ENCODE measurements at places on chromosomes 12 and 14.

GRCh38 chr12:29223956-29224543 is 75.0 kb downstream of the FAR2 start:
- H3K27me3 ChIP-seq, result no peaks in the 10 kb centered on the region
- H3K27ac ChIP-seq, result no peak overlapping the region
- H3K36me3 ChIP-seq, result no peaks in the 10 kb centered on the region
- H3K4me3 ChIP-seq, result no peak overlapping the region
- no peaks in the 10 kb centered on the region for H3K4me1 ChIP-seq
- no peak for DNase-seq

DNA sequence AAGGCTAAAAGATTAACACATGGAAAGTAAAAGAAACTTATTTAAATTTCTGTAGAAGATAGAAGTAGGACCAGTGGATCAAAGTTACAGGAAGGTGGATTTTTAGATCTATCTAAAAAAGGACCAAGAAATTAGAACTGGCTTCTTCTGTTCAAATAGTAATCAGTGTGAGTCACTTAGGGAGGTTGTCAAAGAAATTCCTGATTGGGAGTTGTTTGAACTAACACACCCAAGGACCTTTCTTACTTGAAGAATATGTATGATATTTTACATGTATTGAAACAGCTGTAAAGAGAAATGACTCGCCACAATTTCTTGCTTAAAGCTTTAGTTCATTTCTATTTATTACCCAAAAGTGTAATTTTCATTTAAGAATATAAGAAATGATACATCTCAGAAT is 256.9 kb downstream of the RAD51B start:
- H3K4me1 ChIP-seq, result peaks cover 1% of the 10 kb centered on the region
- H3K27ac ChIP-seq, result no peak overlapping the region
- H3K36me3 ChIP-seq, result no peaks in the 10 kb centered on the region
- no peak for DNase-seq
- no peaks in the 10 kb centered on the region for H3K27me3 ChIP-seq

GRCh38 chr12:132669166-132669879 is 17.8 kb downstream of the POLE start:
- H3K27ac ChIP-seq, result no peak overlapping the region
- H3K4me1 ChIP-seq, result no peaks in the 10 kb centered on the region
- H3K36me3 ChIP-seq, result no peaks in the 10 kb centered on the region
- H3K27me3 ChIP-seq, result no peaks in the 10 kb centered on the region
- H3K4me3 ChIP-seq, result no peak overlapping the region
- DNase-seq, result no peak

DNA sequence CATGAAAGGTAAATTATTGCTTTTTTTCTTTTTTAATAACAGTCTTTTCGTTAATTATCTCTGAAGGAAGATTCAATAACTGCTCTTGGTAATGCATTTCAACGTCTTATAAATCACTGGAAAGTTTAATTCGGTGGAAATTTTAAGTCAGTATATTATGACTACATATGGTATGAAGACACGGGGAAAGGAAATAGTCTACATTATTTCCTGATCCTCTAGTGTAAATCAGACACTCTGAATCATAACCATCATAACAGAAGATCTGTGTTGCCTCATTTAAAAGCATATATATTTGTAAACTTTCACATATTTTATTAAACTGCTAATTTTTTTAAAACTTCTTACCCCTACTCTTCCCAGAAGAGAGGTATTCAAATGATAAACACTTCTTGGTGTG is 53.7 kb downstream of the EFCAB11 start:
- no peaks in the 10 kb centered on the region for H3K27me3 ChIP-seq
- no peak overlapping the region for H3K4me3 ChIP-seq
- H3K36me3 ChIP-seq, result no peaks in the 10 kb centered on the region

GRCh38 chr12:64187370-64187769 is 34.7 kb downstream of the KICS2 start:
- no peaks in the 10 kb centered on the region for H3K4me1 ChIP-seq
- H3K27ac ChIP-seq, result no peak overlapping the region
- no peak overlapping the region for H3K4me3 ChIP-seq
- DNase-seq, result no peak

DNA sequence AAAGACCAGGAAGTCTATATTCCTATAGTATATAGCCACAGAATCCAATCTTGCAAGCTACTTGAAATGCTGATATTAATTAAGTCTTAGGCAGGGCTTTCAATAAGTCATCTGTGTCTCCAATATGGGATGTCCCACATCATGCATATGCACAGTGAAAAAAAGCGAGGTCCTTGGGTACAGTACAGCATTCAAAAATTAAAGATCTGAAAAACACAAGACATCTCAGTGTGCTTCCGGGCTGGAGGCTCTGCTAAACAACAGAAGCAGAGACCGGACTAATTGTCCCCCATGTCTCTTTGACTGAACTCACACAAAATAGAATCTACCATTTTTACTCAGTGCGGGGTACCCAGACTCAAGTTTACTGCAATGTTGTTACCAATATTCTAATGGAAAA is 156.0 kb downstream of the DAD1 start:
- no peaks in the 10 kb centered on the region for H3K27me3 ChIP-seq
- H3K36me3 ChIP-seq, result no peaks in the 10 kb centered on the region
- DNase-seq, result no peak
- H3K27ac ChIP-seq, result no peak overlapping the region

DNA sequence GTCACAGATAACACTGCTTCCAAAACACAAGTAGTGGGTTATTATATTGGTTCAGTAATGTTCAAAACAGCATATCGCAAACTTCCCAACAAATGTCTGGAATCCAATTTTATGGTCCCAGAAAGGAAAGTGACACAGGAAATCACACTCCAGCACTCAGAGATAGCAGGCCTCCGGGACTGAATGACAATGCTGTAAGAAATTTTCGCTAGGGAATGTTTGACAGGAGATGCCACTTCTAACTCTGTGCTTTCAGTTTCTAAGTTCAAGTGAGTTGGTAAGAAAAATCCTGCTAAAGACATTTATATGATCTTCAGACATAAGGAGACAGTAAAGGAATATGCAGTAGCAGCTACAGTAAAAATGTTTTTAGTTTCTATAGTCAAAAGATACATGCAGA is 93.2 kb downstream of the SLC2A13 start:
- no peak overlapping the region for H3K4me3 ChIP-seq
- no peaks in the 10 kb centered on the region for H3K36me3 ChIP-seq
- no peaks in the 10 kb centered on the region for H3K27me3 ChIP-seq

DNA sequence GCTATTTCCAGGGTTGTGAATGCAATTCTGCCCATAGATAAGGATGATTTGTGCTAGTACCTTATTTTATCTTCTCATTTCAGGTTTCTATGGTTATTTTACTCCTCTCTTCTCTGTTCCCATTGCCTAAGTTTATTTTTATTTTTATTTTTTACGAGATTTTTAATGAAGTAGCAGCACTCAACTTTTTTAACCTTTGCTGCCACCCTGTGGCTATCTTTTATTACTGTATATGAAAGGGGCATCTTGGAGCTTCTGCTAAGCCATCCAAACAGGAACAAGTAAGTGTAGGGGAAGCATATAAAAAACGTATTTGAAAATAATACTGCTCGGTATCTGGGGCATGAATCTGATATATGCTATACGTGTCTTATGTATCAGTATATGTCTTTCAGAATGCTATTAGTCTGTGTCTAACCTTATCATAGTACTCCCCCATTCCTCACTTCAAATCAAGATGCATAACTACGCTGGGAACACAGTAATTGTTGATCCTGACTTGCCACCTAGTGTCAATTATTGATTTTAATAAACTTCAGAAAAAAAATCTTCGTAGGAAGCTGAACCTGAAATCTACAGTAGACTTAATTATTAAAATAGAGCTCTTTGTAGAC is 60.3 kb downstream of the KLRG1 start:
- no peaks in the 10 kb centered on the region for H3K27me3 ChIP-seq
- no peak overlapping the region for H3K4me3 ChIP-seq
- no peaks in the 10 kb centered on the region for H3K36me3 ChIP-seq
- no peaks in the 10 kb centered on the region for H3K4me1 ChIP-seq
- no peak for DNase-seq

DNA sequence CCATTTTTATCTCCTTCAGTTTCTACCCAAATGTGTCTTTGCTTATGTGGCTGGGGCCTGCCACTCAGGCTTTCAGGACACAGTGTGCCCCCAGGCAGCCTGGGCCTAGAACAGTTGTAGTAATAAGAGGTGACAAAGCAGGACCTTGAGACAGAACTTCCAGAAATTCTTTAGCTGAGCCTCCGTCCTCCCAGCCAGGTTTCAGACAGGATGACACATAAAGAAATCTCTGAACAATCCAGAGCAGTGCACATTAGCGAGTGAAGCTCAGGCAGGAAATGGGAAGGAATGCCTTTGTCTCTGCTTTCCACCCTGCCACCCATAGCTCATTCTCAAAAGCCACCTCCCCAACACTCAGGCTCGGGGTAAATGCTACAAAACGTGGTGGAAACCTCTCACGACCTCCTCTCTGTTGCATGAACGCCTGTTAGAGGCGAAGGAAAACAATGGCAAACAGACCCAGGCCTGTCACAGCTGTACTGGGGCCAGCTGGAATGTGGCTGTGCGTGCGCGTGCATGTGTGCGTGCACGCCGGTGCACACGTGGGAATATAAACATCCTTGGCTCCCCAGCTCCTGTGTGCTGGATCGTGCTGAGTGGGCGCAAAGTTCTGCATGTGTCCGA is 286.7 kb downstream of the ZFP36L1 start:
- H3K4me3 ChIP-seq, result no peak overlapping the region
- no peak overlapping the region for H3K27ac ChIP-seq

DNA sequence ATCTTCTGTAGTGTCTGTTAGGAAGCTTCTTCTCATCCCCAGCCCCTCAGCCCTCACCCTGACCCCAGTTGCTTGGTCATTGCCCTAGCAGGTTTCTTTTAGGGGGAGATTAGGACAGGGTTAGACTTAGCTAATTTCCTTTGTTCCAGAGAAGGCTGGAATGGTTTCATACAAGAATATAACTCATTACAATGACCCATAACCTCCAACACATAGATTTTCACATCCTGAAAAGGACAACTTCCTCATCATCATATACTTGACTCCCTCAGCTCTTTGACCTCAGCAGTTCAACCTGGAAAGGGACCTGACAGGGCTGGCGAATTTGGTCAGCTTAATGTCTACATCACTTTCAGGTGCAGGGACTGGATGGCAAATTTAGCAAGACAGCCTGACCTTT is 8.0 kb upstream of the BHLHE41 start:
- H3K4me1 ChIP-seq, result peaks cover 8% of the 10 kb centered on the region
- H3K36me3 ChIP-seq, result no peaks in the 10 kb centered on the region
- DNase-seq, result no peak
- no peak overlapping the region for H3K27ac ChIP-seq
- no peak overlapping the region for H3K4me3 ChIP-seq

Data from ovary (tissue), 10 donors.